ENCODE measurements at places on chromosomes 13 and 19. TPM values are rescaled to one million over a fixed set of nuclear protein-coding genes. Genes with fewer than 3 reads are reported as not detected.
A peak's percentile ranks its signal among the peaks of the same experiment; 100 is the strongest.

Gene SLC7A10
- not detected for total RNA-seq

Gene RFPL4AL1
- total RNA-seq: 20.2 TPM

Gene LSR
- total RNA-seq: 4.1 TPM

Gene DAND5
- not detected for total RNA-seq

Gene SHC2
- 11.1 TPM for total RNA-seq

Gene ICAM5
- 3.4 TPM for total RNA-seq

Gene IFNL1
- total RNA-seq: not detected

Gene VRK3
- 11.1 TPM for total RNA-seq

Gene CYP4F2
- not detected for total RNA-seq

DNA sequence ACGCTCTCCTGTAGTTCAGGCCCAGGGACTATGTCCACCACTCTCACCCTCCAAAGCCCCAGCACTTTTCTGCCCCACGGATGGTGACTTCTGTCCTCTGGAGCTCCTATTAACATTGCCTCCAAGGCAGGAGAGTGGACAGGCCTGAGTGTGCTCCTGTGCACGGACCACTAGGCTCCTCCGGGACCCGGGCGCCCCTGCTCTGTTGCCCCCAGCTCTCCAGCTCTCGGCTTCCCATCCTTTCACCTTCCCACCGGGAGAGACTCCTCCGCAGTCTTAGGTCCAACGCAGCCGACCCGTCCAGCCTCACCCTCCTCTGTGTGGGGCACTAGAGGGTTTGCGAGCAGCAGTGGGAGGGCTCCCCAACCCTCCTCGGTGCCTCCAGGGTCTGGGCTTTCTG lies 30.4 kb downstream of the CAPN12 start:
- DNase-seq: no peak

- DNase-seq: peak; percentile 48
Measured at GRCh38 chr13:49791315-49791710, 1.2 kb downstream of the KPNA3 start.

DNA sequence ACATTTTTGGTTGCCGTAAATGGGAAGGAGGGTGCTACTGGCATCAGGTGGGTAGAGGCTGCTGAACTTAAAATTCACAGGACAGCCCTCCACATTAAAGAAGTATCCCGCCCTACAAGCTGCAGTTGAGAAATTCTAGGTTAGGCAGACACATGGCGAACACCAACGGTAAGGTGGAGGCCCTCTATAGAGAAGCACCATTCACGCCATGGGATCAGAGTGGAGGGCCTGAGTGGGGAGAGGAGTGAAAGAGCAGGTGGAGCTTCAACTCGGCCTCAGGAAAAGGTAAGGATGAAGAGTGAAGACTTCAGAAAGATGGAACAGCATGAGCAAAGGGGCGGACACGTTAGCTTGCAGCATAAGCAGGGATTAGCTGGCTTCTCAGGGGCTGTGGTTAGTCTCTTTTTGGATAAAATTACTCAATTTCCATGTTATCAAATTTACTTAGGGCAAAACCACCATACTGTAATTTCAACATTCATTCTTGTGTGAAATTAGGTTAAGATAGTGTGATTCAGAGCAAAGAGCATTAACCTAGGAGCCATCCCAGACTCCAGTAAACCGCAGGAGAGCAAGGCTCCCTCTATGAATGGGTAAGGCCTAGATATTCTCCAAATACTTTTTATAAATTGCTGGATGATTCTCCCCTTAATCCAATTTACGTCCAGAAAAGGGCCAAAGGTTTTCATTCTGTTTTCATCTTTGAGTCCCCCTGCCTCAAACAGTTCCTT lies 1.2 kb downstream of the EEF1AKMT1 start:
- no peak for DNase-seq

DNA sequence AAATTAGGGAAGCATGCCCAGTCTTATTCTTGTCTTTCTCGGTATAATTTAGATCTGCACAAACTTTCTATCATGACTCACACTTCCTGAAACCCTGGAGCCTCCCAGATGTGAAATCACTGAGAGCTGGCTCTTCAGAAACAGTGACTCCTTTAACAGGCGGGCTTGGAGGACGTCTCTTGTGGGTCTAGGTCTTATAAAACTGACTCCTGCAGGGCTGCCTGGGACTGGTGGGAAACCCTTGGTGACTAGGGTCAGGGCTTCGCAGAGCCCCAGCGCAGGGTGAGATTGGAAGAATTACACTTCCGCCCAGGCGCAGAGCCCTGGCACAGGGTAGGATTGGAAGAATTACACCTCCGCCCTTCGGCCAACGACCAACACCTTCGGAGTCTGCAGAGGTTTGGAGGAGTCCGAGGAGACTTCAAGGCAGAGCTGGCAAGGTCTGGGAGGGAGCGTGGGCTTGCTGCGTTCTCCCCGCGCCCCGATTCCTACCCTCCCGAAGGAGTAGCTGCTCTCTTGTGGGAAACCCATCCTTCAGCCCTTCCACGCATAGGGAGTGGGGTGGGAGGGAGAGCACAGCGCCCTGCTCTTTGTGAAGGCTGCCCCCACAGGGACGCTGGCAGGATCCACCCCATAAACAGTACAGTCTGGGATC lies 43.4 kb upstream of the MAP3K10 start:
- peak; percentile 58 for DNase-seq

DNA sequence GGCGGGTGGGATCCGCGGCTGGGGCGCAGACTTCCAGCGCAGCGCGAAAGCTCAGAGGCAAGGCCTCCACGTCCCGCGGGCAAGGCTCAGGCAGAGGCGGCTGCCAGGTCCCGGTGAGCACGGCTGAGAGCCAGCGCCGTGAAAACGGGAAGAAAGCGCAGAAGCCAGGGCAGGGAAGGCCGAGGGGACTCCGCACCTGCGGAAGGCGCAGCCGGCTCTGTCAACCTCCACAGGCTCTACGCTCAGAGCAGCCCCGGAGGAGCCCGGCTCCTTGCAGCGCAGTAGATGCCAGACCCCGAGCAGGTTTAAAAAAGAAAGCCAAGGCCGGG lies 131.0 kb downstream of the RNF17 start:
- no peak for DNase-seq

- DNase-seq: no peak
Measured at GRCh38 chr13:55576389-55576788, 1564.3 kb upstream of the PRR20A start.

DNA sequence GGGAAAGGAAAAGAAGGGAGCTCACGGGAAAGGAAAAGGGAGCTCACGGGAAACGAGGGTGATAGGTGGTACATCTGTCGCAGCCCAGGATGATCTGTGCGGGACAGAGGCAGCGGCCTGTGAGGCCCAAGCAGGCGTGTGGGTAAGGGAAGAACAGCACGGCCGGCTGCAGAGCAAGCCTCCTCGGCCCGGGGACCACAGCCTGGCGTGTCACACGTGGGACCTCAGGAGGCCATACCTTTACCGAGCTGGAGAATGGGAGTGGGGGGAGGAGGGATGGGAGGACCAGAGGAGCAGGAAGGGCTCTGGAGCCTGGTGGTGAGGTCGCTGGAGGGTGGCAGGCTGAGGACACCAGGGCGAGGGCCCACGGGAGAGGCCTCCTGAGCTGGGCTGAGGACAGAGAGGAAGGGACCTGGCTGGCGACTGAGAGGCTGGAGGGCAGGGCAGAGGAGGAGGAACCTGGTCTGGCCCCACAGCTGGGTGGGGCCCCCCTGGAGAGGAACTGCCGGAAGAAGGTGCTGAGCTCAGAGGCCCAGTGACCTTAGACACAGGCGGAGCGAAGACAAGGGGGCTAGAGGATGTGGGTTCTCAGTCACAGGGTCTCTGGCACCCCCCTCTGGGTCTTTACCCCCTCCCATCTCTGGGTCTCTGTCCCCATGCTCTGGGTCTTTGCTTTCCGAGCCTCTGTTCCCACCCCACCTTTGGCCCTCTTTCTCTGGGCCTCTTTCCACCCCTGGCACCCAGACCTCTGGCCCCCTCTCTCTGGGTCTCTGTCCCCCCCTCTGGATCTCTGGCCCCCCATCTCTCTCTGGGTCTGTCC lies 2.9 kb upstream of the FTL start:
- peak; percentile 37 for DNase-seq

GRCh38 chr13:34346626-34347025 lies 528.7 kb downstream of the RFC3 start:
- no peak for DNase-seq

GRCh38 chr13:39452417-39452816 lies 150.6 kb downstream of the LHFPL6 start:
- DNase-seq: peak; percentile 55

DNA sequence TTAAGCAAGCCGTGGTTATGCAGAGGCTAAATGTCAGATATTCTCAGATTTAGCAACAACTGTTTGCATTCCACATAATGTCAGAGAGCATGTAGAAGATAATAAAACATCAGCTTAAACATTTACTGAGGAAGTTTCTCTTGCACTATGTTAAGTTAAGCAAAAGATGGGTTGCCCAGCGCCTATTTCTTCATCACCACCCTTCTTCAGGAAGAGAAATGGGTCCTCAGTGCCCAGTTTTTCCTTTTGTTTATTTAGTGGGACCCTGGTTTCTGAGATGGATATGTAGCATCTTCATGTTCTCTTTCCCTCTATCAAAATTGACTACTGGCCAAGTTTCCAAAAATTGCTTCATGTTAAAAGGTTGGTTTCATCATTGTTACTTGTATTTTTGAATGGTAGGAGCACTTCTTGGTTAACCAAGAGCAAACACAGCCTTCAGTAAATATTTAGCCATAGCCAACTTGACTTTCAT lies 356.8 kb downstream of the RFC3 start:
- peak; percentile 46 for DNase-seq

- no peak for DNase-seq
Measured at GRCh38 chr19:50344661-50345318, 15.6 kb upstream of the KCNC3 start.

GRCh38 chr13:42378383-42378780 lies 106.4 kb downstream of the AKAP11 start:
- no peak for DNase-seq

DNA sequence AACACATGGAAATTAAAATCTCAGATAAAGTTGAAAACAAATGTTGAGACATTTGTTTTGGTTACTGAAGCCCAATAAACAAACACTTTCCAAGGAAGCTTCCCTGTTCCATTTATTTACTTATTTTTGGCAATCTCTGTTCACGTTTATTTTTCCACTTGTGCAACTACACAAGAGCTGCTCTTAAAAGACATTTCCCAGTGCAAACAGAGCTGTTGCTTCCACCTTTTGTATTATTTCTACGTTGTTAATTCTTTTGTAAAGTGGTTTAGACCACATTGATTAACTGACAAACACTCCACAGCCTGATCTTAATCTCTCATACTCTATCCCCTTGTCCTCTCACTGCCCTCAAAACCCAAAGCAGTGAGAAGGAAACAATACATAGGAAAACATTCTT lies 757.6 kb downstream of the LIG4 start:
- DNase-seq: no peak

DNA sequence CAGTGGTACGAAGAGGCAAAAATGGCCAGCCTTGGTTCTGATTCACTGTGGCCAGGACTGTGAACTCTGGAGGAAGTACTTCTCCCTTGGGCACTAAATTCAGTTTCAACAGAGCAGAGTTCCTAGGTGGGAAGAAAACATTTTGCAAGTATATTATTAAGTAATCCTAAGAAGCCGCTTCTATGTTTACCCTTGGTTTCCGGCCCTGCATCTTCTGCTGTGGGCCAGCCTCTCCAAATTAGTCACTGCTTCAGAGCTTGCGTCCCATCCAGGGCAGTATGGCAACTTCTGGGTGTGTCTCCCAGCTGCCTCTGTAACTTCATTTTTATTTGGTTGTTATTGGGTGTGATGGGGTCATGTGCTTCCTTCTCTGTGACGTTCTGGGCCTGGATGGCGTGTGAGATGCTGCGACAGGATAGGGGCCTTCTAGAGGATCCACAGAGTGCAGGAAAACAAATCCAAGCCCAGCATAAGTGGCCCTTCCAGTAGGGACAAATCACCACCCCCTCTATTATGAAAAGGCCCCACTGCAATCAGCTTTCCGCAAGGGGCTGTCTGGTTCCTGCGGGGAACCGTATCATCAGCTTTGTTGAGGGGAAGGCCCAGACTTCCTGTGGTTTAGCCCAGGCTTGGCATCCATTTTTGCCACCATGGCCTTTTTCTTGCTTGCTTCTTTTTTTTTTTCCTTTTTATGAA lies 55.1 kb upstream of the C1QTNF9 start:
- DNase-seq: no peak

GRCh38 chr19:13834244-13835069 lies 39.2 kb downstream of the ZSWIM4 start:
- DNase-seq: peak; percentile 42

GRCh38 chr13:73040968-73041596 lies 17.7 kb upstream of the KLF5 start:
- no peak for DNase-seq

GRCh38 chr19:46992699-46993535 lies 26.7 kb upstream of the NPAS1 start:
- DNase-seq: no peak

DNA sequence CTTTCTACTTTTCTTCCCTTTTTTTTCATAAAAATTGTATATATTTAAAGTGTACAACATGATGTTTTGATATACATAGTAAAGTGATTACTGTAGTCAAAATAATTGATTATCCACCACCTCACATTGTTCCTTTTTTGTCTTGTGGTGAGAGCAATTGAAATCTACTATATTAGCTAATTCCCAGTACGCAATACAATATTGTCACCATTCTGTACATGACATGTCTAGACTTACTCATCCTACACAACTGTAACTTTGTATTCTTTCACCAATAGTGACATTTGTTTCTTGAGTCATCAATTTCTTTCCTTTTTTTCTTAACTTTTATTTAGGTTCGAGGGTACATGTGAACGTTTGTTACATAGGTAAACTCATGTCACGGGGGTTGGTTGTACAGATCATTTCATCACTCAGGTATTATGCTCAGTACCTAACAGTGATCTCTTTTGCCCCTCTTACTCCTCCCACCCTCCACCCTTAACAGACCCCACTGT lies 265.2 kb downstream of the KCNRG start:
- DNase-seq: no peak

GRCh38 chr13:85521657-85522056 lies 277.6 kb downstream of the SLITRK6 start:
- no peak for DNase-seq

DNA sequence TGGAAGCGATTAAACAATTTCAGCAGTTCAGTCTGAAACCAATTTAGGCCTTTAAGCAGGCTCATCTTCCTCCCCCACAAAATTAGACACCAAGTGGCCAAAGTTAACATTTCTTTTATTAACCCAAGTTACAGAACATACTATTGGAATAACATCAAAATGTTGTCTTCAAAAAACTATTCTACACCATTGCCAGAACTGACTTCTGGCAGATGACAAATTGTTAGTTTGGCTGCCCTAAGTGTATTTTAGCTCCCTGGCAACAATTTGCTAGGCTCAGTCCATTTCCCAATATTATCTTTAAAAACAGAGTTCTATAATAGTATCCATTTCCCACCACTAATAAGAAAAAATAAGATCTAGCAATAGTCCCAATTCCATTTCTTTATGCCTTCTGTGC lies 107.8 kb downstream of the SGCG start:
- no peak for DNase-seq

- peak; percentile 18 for DNase-seq
Measured at GRCh38 chr13:45768656-45769479, 66.7 kb downstream of the CBY2 start.

DNA sequence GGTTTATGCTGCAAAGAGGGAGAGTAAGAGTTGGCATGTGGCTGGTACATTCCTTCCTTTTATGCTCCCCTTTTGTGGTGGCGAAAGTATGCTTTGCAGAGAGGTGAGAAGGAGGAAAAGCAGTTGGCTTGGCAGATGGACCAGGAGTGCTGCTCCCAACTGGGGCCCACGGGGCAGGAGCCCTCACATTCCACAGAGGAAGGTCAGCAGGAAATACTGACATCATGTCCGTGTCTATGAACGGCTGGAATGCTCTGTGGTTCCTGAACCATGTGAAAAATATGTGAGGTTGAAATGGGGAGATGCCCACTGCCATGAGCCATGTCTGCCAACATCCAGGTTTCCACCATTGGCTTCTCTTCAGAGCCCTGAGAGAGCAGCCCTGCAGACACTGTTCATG lies 33.3 kb upstream of the GAS6 start:
- no peak for DNase-seq

- peak; percentile 69 for DNase-seq
Measured at GRCh38 chr19:44903602-44904425, 1.8 kb upstream of the APOE start.
